ENCODE measurements at places on chromosomes 3 and 15.
A peak's percentile ranks its signal among the peaks of the same experiment; 100 is the strongest.

GRCh38 chr15:74733269-74733668, 7.9 kb upstream of the CYP1A1 start:
- no peak for DNase-seq

- no peak for DNase-seq
These were observed 6.0 kb upstream of the HACD3 start for GRCh38 chr15:65524226-65524625.

- DNase-seq, result no peak
These were observed 241.6 kb downstream of the ZNF621 start for GRCh38 chr3:40766396-40766795.

DNA sequence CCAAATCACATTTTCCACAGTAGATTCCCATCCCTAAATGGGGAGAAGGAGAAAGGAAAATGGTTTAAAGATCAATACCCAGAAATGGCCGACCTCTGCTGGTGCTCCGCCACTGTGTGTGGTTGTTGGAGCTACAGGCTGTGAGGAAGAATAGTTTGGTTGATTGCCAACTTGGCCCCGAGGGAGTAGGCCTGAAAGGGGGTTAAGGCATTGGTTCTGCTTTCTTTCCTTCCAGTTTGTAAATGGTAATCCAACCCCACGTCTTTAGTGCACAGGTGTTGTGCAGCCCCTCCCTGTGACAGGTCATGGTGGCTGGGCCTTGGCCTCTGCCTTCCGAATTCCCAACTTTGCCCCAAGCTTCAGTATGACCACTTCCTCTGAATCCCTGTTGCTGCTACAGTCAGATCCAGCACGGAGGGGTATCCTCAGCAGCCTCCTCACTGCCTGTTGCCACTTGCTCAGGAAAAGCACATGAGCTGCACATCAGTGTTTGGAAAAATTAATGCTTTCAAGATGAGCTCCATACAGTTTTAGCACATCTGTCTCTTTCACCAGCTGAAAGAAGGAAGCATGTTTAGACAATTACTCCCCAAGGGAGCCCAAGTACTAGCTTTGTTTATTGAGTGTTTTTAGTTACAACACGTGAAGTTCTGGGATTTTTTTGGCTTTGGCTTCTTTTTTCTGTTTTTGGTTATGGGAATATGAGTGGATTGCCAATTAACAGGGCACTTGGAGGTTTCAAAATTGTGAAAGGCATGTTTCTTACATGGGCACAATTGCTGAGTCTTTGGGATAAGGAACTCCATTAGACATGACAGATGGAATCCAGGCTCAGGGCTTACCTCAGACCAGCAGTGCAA, 92.3 kb upstream of the ROPN1 start:
- DNase-seq, result no peak

DNA sequence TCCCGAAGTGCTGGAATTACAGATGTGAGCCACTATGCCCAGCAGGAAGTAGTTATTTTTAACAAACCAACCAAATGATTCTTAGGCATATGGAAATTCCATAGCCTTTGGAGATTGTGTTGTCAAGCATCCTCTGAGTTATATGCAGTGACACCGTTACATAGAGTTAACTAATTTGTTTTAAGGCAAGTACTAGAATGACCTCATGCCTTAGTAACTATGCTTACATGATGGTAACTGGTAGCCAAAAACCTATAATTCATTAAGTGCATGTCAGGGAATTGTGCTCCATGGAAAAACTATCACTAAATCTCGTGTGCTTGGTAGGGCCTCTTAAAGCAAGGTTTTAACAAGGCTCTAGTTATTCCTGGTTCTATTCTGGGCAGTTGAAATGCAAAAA, 392.8 kb downstream of the TUSC7 start:
- DNase-seq, result no peak

GRCh38 chr3:177320765-177321247, 123.5 kb upstream of the TBL1XR1 start:
- no peak for DNase-seq

DNA sequence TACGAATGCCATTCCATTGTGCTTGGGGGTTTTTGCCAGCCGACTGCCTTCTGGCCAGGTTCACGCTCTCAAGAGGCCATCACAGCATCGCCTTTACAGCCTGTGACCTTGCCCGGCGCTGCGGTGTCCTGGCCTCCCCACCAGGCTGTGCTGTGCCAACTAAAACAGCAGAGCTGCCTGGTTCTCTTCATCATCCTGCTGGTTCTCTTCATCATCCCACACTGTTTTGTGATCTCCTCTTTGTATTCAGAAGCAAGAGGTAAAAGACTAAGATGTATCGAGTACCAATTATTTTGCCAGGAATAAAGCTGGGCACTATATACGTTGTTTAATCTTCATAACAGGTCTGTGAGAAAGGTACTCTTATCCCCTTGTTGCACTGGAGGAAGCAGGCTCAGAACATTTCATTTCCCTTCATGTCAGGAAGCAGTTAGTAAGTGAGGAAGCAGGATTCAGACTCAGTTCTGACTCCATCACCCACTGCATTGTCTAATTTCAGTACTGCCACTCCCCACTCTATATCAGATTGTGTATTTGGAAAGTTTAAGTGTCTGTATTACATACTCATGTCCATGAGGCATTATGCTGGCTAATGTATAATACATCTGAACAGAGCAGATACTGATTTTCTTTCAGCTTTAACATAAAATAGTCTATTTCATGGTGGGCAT, 92.7 kb downstream of the LRRC28 start:
- peak; percentile 28 for DNase-seq

DNA sequence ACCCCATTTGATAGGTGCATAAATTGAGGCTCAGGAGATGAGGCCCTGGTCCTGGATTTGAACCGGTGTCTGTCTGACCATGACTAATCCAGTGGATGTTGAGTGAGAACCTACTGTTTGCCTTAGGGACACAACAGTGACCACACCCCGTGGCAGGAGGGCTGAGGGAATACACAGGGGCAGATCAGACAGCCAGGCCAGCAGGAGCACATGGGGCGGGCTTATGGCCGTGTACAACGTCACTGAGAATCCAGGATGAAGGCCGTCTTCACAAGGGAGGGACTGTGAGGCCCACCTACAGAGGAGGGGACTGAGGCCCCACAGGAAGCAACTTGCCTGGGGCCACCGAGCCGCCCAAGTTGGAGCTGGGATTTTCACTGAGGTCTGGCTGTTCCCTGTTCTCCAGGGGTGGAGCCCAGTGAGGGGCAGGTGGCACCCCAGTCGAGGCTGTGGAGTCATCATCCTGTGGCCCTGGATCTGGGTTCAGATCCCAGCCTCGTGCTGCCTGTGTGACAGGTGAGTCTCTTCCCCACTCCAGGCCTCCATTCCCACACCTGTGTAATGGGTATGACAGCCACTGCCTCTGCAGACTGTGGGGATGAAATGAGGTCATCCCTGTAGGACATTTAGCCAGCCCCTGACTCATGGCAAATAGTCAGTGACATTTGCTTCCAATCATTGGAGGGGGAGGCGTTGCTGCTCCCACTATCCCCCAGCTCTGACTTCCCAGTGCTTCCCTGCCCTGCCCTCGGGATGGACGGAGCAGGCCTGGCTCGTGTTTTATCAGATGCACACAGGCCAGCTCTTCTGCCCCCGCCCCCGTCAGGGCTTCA, 6.3 kb upstream of the PLXND1 start:
- peak; percentile 69 for DNase-seq

DNA sequence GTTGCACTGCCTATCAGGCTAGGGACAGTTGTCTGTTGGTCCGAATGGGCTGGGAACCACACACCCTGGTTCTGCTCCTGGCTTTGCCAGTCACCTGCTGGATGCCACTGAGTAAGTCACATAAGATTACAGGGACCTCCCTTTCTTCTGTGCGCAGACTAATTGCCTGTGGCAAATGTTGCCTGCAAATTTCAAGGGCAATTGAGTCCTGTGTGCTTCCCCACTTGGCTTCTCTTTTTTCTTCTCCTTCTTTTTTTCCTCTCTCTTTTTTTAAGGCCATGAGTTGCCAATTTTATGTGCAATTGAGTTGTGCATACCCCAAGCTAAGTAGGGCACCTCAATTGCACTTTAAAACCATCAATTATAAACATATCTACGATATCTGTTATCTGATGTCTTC, 963.4 kb downstream of the MCTP2 start:
- no peak for DNase-seq

DNA sequence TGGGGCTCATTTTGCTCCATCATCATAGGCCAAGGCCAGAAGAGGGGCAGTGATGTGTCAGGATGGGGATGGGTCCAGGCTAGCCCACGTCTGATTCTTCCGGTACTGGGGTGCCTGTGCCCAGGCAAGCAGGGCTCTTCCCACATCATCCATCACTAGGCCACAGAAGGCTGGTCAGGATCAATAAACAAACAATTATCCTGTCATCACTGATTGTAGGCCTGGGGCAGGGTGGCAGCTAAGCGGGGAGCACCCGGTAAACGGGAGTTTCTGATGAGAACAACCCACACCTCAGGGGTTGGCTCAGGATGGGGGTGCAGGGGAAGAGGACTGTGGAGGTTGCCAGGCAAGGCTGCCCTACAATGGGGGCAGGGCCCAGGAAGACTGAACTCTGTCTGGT, 18.1 kb upstream of the CACNA2D2 start:
- no peak for DNase-seq

DNA sequence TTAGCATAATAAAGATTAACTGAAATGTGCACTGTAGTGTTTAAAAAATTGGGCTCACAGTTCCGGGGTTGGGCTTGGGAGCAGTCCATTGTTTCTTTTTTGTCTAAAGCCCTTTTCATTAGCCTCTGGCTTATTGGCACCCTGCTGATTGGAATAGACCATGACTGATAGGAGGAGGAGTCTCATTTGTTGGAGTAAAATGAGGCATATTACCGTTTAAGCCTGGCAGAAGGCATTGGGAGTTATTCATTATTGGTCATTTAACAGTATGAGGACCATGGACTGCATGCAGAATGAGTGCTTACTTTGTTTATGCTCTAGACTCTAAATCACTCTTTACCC, 139.0 kb upstream of the CGNL1 start:
- no peak for DNase-seq

GRCh38 chr3:127792541-127793292, 29.6 kb downstream of the MGLL start:
- DNase-seq, result no peak

DNA sequence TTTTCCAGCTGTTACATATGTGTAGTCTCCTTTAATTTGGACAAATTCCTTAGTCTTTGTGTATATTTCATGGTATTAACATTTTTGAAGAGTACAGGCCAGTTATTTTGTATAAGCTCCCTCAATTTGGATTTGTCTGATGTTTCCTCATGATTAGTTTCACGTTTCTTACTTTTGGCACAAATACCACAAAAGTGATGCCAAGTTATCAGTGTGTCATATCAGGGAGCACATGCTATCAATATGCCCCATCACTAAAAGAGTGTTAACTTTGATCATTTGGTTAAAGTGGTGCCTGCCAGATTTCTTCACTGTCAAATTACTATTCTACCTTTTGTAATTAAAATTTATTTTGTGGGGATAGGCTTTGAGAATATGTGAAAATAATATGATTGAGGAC, 14.6 kb downstream of the PCNP start:
- DNase-seq, result no peak

- DNase-seq, result no peak
These were observed 55.6 kb downstream of the CYP11A1 start for GRCh38 chr15:74311734-74312444.

GRCh38 chr3:71987828-71988227, 202.9 kb upstream of the PROK2 start:
- no peak for DNase-seq

DNA sequence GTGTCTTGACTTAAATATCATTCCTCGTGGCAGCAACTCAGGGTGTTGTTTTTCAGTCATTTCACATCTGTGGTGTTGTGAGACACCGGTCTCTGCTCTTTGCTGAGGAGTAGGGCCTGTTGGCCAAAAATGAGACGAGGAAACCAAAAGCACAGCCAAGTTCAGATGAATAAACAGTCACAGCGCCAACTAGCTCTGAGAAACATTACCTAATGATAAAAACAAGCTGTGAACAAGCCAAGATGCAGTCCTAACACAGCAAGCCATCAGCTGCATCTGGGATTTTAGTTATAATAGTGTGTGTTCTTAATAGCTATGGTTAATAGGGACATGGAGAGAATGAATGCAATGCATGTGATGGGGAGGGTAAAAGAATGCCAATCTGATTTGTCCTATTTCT, 843.4 kb upstream of the DPPA4 start:
- DNase-seq, result no peak

DNA sequence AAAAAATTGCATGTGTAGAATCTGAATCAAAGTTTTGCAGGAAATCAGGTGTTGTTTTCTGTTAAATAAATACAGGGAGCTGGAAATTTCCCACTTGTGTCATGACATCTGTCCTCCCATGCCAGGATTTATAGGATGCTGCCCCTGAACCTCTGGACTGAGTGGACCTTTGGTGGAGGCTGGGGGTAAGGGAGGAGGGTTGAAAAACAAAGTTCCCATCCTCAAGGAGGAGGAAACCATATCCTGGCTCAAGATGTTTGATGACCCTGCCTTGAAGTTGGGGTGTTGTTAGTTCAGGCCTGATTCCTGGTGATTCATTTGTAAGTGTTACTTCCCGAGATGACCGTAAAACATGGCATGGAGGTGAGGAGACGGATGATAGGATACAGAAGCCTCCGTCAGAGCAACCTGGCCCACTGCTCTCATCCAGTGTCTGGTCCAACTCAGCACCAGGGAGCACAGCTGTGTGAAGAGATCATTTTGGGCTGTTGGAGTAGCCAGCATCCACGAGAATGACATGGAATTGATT, 223.6 kb downstream of the CACNA2D3 start:
- DNase-seq, result no peak

- peak; percentile 39 for DNase-seq
These were observed 394.5 kb upstream of the DPPA4 start for GRCh38 chr3:109731639-109732473.

DNA sequence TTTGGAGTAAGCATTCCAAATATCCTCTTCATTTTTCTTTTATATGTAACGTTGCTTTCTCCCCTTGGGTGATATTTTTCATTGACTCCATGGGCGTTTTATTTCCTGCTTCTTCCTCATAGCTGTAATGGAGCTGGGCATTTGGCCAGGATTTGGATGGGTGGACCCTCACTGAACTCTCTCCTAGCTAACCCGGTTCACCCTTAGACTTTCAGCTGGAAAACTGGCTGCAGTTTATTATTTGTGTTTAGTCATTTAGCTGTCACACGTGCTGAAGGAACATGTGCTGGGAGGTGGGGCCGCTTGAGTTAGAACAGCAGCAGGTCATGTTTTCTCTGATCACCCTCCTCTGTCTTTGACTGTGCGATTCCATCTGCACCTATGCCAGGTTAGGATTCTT, 407.6 kb downstream of the ZIC1 start:
- no peak for DNase-seq

DNA sequence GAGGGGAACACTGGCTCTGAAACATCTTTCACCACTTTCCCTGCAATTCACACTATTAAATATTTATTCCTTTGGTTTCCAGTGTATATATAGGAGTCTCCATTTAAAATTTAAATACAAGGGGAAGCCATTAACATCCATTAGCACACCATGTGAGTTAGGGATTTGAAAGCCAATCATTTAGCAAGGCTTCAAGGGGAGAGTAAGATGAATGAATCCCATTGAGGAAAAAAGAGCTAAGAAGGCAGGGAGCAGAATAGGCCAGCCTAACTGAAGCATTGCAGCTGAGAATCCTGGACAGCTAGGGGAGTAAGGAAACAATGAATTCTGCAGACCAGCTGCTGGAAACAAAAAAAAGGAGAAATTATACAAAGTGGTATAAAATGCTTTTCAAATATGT, 426.1 kb downstream of the IL5RA start:
- no peak for DNase-seq

Data from COLO829 (cell line).